ENCODE measurements at places on chromosomes 6 and 20.

DNA sequence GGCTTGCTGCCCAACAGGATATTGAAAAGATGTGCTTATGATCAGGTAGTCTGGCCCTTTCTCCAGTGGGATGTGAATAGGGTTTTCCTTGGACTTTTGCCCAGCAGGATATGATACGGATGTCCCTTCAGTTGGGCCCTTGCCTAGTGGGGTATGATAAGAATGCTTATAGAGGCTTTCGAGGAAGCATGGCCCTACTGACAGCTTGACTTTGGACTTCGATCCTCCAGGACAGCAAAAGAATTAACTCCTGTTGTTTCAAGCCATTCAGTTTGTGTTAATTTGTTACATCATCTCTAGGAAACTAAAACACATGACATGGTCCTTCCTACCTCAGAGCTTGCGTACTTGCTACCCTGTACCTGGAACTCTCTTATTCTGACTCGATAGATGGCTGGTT is 9.7 kb upstream of the ZNF334 start:
- no peak for DNase-seq

GRCh38 chr6:30135757-30136156 is at the start of gene TRIM40:
Gene TRIM40, plus strand, starts transcription at chr6:30136140. Its CDS starts 897 bp downstream, at chr6:30137037.
- no peak for DNase-seq

DNA sequence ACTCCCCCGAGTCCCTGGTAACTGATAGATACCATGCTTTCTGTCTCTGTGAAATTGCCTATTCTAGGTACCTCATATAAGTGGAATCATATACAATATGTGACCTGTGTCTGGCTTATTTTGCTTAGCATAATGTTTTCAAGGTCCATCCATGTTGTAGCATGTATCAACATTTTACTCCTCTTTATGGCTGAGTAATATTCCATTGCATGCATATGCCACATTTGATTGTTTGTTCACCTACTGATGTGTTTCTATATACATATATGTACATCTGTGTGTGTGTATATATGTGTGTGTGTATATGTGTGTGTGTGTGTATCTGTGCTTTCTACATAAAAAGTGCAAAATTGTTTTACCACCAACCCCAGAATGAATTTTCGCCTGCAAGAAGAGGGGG is 119.1 kb downstream of the ADAT2 start:
- no peak for DNase-seq

GRCh38 chr6:157099912-157100593 is 223.3 kb downstream of the TMEM242 start:
- DNase-seq, result no peak

DNA sequence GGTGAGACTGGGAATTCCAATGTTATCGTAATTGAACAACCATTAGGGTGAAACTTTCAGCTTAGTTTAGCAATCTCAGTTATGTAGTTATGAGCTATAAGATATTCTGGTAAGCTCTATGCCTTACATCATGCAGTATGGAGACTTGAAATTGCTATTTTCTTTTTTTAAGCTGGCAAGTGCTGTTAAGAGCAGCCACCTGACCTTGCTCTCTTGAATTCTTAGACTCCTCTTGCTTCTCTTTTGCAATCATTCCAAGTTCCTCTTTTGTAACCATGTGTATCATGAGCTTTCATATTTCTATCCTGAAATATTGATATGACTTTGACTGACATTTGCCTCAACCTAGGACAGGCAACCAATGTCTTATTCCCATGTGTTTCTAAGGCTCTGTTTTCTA is 446.3 kb upstream of the SLC35B3 start:
- no peak for DNase-seq

DNA sequence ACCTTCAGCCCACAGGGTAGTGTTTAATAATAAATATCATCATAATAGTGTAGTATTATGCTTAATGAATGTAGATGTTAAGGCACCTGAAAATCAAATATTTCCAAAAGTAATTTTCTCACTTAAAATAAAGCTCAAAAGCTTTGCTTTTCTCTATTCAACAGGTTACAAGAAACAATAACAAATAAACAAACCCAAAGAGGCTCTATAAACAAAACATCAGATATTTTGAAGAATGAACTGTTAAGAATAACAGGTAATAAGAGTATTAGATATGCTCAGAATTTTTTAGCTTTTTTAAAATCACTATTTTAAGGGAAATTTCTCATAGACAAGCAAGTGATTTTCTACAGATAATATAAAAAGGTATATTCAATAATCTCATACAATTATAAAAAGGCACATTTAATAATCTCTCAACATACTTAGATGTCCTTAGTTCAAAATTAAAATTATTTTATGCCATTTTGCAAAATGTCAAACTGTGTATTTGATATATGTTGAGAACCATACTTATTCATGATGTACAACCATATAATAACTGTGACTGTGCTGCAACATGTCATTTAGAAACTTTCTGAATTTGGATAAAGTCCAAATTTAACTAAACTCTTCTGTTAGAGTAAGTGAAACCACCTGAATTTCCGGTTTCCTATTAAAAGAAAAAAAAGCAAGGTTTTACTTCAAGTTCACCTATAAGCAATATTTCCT is 35.8 kb downstream of the PHIP start:
- no peak for DNase-seq

DNA sequence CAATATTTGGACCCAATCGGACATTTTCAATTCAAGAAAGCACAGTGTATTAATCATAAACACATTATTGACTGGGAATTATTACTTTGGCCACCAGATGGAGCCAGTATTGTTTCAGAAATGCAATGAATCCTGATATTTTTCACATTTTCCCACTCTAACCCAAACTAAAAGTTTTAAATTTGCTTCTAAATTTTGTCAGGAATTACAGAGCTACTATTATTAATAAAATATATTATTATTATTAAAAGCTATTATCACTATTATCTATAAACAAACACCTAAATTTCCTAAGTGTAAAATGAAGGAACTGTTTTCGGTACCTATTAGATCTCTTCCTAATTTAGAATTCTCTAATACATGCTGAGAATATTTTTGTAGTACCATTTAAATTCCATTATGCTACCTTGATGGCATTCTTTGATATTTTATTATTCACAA is 245.3 kb downstream of the OGFRL1 start:
- DNase-seq, result no peak

DNA sequence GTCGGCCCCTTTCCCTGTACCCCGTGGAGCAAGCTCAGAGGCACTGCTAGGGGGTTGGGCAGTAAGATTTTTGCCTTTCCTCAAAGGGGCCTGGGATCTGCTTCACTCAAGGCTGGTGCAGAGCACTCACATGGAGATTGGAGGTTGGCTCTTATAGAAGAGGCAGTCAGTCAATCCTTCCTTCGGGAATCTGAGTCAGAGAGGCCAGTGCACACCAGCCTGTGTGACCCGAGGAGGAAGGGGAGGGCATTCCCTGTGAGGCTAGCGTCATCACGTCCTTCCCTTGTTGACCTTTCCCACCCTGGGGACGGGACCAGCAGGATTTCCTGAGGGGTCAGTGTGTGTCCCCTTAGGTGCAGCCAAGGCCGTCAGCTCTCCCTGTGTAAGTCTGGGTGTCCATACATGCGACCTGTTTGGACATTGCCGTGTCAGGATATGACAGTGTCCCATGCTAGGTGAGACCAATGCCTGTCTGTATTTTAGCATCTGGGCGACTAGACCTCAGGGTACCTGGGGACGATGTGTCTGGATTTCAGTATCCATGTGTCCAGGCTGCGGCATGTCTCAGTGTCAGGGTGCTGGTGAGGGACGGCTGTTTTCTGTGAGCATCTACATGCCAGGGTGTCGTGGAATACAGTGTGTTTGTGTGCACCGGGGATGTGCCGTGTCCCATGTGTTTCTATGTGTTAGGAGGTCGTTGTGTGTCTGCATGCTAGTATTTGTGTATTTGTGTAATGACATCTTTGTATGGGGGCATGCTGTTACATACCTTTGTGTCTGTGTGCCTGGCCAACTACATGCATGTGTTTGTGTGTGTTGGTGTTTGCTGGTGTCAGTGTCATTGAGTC is 2.8 kb upstream of the ZNF512B start:
- DNase-seq, result no peak

- DNase-seq, result no peak
These were observed 737.9 kb downstream of the EYS start for GRCh38 chr6:64969139-64969538.

GRCh38 chr6:86128130-86128814 is 485.6 kb upstream of the SYNCRIP start:
- DNase-seq, result no peak

DNA sequence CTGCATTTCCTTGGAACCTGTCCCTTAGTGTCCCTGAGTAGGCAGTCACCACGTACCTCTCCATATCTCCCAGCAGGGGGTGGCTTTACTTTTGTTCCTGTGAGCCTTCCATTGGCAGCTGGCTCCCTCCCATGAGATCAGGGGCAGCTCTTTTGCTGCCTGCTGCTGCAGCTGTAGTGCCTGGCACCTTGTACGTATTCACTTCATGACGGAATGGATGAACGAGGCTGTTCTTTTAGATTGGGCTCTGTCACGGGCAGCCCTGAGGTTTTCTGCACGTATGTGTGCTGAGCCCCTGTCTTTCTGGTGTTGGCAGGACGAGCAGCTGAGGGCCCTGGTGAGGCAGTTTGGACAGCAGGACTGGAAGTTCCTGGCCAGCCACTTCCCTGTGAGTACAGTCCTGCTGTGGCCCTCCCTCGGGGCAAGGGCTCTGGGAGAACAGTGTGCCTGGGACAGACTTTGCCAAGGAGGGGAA is 14.6 kb downstream of the MYBL2 start:
- no peak for DNase-seq

DNA sequence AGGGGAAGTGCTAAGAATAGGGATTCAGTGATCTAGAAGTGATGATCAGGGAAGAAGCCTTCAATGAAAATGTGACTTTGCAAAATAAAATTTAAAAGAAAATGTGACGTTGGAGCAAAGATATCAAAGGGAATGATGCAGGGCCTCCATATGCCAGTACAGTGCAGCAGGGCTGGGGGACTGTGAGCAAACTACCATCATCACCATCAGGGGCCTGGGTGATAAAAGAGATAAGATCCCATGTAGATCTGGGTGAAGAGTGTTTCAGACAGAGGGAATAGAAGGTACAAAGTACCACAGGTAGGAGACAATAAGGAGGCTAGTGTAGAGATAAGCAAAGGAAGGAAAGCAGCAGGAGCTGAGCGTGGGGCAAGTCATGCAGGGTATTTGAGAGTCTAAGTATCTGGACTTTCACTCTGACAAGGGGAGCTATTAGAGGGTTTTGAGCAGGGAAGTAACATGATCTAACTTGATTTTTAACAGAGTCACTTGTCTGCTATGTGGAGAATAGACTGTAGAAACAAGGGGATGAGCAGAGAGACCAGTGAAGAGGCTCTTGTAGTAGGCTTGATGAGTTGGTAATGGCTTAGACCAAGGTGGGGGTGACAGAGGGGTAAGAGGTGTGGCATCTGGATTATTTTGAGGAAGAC is 295.6 kb downstream of the ZFAND3 start:
- no peak for DNase-seq

DNA sequence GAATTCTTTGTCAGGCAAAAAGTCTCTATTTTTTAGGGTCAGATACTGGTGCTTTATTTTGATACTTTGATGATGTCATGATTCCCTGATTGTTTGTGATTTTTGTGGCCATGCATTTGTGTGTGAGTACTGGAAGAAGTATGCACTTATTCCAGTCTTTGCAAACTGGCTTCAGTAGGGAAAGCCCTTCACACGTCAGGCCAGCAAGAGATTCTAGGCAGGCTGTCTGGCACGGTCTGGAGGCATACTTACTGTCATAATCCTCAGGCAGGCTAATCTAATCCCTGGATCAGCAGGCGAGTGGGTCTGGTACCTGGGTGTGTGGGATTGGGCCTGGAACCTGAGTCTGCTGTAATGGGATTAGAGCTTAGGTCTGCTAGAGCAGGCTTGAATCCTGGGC is 391.8 kb upstream of the MMS22L start:
- DNase-seq, result no peak

DNA sequence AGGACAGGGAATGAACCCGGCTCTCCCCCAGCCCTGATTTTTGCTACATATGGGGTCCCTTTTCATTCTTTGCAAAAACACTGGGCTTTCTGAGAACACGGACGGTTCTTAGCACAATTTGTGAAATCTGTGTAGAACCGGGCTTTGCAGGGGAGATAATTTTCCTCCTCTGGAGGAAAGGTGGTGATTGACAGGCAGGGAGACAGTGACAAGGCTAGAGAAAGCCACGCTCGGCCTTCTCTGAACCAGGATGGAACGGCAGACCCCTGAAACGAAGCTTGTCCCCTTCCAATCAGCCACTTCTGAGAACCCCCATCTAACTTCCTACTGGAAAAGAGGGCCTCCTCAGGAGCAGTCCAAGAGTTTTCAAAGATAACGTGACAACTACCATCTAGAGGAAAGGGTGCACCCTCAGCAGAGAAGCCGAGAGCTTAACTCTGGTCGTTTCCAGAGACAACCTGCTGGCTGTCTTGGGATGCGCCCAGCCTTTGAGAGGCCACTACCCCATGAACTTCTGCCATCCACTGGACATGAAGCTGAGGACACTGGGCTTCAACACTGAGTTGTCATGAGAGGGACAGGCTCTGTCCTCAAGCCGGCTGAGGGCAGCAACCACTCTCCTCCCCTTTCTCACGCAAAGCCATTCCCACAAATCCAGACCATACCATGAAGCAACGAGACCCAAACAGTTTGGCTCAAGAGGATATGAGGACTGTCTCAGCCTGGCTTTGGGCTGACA is 28.8 kb upstream of the ZBP1 start:
- DNase-seq, result no peak

DNA sequence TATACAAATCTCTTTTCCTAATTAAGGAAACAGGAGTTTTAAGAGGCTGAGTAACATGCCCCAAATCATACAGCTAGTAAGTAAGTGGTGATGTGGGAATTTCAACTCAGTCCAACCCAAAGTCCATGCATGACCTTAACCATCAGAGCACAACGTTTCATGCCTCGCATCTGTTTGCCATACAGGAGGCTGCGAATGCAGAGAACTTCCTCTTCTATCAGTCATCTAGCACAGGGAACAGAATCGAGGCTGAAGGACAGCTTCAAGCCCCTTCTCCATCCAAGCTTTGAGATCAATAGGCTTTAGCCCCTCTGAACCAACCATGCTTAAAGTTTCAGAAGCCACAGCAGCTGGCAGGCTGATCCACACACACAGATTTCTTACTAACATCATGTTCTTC is 113.2 kb downstream of the MAFB start:
- no peak for DNase-seq

DNA sequence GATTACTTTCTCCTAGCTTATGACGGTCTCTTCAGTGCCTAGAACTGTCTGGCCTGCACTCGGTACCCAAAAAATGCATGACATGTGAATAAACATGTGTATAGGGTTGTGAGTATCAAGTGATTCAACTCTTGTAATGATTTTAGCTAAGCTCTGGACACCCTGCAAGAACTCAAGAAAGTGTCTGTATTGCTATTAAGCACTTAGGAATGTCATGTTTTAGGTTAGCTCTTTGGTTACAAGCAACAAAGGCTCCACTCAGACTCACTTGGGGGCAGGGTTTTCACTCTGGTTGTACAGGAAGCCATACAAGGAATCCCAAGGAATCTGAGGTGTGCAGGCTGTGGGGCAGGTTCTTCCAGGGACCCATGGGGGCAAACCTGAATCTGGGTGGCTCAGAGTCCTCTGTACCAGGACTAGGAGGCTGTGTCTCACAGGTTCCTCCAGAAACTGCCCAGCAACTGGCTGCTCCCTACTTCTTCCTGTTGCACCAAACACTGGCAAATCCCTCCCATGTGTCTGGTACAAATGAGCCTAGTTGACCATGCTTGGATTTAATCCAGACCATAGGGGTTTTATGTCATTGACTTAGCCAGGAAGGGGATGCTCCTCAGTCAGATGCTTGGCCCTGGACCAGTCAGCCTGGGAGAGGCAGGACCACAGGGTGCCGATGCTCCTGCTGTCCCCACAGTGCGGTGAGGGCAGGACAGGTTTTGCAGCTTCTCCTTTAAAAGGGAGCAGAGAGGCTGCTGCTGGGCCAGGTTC is 77.9 kb upstream of the CDH4 start:
- no peak for DNase-seq

- DNase-seq, result no peak
These were observed 23.1 kb upstream of the DNAAF9 start for GRCh38 chr20:3430376-3431069.
